ENCODE measurements at places on chromosomes 4 and X.

DNA sequence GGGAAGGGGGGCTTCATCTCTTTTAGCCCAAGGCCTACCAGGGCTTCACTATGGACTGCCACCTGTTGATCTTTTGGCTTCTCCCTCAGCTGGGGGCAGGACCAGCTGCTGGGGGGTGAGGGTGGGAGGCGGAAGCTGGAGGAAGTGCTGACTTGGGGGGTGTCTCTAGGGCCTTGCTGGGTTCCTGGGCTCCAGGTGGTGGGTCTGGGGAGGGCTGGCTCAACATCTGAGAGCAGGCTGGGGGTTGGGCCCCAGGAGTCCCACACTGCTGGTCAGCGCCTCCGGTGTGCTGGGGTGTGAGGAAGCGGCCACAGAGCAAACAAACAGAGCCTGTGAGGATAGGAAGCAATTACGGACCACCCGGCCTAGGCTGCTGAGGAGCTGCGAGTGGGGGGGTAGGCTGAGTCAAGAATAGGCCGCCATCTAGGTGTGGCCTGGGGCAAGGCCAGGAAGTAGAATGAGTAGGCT is 85.7 kb downstream of the EFNB1 start:
- DNase-seq, result no peak

GRCh38 chrX:128436397-128437103 is 384.3 kb upstream of the ACTRT1 start:
- no peak for DNase-seq

GRCh38 chrX:18490806-18491555 is 65.6 kb downstream of the CDKL5 start:
- DNase-seq, result no peak

- DNase-seq, result no peak
Measured at GRCh38 chr4:1012034-1012739, 761 bp downstream of the FGFRL1 start.

DNA sequence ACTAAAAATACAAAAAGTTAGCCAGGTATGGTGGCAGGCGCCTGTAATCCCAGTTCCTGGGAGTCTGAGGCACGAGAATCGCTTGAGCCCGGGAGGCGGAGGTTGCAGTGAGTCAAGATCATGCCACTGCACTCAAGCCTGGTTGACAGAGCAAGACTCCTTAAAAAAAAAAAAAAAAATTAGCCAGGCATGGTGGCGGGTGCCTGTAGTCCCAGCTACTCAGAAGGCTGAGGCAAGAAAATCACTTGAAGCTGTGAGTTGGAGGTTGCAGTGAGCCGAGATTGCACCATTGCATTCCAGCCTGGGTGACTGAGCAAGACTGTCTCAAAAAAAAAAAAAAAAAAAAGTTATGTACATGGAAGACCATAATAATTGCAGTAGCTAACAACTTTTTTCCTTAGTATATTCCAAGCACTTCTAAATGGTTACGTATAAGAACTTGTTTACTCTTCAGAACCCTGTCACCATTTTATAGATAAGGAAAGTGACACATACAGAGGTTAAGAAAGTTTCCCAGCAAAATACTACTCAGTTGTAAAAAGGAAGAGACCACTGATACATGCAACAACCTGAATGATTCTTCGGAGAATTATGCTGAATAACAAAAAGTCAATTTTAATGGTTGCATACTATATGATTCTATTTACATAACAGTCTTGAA is 24.5 kb downstream of the RUFY3 start:
- DNase-seq, result no peak

- no peak for DNase-seq
Measured at GRCh38 chrX:87516717-87517121, 883 bp upstream of the KLHL4 start.

DNA sequence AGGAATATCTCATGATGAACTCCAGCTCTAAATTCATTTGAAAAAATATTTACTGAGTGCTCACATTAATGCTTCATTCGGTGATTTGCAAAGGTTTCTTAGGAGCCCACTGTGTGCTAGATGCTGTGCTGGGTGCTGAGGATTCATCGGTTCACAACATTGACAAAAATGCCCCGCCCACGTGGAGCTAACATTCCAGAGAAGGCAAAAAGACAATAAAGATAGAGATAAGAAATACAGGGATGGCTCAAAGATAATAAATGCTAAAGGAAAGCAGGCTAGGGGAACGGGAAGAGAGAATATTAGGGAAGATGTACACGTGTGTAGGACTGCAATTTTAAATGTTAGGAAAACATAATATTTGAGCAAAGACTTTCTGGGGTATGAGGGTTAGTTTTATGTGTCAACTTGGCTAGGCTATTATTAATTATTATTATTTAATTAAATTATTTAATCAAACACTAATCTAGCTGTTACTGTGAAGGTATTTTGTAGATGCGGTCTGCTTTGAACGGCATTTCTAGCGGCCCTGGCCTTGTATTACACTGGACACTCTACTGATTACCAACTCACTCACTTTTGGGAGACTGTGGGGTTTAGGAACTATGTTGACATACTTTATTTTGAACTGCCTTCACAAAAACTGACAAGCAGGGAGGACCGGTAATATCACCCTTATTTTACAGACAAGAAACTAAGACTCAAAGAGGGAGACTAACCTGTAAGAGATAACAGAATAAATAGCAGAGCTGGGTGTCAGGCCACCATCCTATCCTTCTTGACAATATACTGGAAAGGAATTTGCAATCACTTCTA is 61.9 kb upstream of the IRF2 start:
- DNase-seq, result no peak

- no peak for DNase-seq
Measured at GRCh38 chr4:176377780-176378179, 58.0 kb downstream of the SPCS3 start.

DNA sequence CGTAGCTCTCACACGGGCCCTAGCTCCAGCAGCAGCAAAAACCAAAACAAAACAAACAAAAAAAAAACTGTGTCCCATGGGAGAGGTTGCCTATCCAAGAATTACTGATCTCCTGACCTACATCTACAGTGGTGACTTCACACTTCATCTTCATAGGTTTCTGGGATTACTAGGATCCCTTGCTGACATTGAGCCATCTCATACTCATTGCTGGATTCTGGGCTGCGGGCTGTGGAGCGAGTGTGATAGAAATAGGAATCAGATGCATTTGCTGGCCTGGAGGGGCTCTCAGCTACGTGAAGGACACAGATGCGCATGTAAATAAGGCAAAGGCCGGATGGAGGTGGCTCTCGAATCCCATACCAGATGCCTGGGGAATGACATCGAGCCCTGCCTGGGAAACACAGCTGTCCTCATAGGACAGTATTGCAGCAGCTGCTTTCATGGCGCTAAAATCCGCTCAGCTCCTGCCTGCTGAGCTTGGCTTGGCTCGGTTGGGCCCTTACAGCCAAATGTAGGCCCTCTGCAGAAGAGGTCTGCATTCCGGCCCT is 41.7 kb downstream of the CNGA2 start:
- no peak for DNase-seq

DNA sequence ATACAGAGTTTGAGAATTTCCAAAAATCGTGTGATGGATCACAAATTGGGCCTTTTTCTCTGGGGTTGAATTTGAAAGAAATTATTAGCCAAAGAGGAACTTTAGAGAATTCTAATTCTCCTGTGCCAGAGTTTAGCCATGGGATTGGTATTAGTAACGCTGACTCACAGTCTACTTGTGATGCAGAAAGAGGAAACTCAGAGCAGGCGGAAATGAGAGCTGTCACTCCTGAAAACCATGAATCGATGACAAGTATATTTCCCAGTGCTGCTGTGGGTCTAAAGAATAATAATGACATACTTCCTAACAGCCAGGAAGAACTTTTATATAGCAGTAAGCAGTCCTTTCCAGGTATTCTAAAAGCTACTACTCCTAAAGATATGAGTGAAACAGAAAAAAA is 64.9 kb downstream of the N4BP2 start:
- DNase-seq, result no peak

DNA sequence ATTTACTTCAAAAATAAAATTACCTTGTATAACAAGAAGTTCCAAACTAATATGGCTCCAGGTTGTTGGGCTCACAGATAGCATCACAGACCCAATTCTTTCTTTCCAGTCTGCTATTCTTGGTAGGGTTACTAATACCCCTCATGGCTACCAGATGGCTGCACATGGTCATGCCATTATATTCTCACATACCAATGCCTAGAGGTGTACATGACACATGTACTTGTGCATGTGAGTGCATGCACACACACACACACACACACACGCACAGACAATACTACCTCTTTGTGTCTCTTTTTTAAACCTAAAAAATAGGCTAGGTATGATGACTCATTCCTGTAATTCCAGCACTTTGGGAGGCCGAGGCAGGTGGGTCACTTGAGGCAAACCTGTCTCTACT is 31.1 kb downstream of the FBXO8 start:
- no peak for DNase-seq
